ENCODE measurements at places on chromosomes 16 and 17.
A peak's percentile ranks its signal among the peaks of the same experiment; 100 is the strongest.

DNA sequence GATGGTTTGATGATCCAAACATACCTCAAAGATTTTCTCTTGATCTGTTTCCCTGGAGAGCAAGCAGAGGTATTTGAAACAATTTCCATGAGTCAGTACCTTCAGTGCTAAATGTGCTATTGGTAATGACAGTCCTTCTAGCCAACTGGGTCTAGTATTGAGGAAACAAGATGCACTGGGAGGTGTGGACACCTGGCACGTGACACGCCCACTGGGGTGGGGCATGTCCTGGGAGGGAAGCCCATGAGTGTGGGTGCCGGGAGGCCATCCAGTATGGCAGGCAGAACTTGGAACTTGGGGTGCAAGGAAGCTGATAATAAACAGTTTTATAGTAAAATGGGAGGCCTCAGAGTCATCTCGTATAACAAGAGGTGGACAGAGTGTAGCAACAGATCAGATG is 17.9 kb upstream of the AKAP1 start:
- DNase-seq = no peak

GRCh38 chr16:52056259-52056658 is 490.7 kb downstream of the TOX3 start:
- no peak for DNase-seq

DNA sequence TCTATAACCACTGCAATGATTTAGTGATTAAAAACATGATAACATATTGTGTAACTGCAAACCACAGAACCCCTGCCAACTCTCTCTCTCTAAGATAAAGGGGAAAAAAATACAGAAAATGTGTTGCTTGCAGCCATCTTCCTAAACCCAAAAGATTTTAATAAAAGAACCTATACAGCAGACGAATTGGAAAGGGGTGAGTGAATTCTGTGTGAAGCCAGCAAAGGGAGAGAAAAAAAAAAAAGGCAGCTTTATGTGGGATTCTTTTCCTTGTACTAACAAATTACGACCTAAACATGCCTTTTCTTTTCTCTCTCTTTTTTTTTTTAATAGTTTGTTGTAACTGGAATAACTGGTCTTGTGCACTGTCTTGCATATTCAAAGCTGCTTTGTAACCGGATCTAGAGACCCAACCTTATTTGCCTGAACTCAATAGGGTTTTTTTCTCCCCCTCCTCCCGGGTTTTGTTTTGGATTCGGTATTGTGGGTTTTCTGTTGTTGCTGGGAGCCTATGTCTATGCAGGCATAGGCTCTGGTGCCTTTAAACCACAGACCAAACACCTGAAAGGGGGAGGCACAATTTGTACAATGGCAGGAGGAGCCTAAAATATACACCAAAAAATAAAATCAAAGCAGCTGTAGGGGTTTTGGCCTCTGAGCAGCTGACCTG is 7.0 kb upstream of the ZFHX3 start:
- DNase-seq = no peak

DNA sequence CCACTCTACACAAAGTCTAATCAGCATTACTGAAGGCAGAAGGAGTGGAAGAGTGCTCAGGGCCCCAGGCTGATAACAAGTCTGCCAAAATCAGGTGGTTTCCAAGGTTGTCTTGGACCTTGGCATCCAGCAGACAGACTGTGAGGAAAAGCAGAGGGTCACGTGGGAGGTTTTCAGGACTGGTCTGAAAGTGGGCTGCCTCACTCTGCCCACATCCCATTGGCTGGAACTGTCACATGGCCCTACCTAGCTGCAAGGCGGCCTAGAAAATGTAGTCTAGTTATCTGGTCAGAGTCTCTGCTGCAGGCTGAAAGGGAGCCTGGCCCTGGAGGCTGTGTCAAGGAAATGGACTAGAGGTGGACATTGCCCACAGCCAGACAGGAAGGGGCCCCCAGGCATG is 310.7 kb upstream of the ASIC2 start:
- DNase-seq = no peak

GRCh38 chr17:31527606-31528005 is 136.1 kb downstream of the RAB11FIP4 start:
- no peak for DNase-seq

DNA sequence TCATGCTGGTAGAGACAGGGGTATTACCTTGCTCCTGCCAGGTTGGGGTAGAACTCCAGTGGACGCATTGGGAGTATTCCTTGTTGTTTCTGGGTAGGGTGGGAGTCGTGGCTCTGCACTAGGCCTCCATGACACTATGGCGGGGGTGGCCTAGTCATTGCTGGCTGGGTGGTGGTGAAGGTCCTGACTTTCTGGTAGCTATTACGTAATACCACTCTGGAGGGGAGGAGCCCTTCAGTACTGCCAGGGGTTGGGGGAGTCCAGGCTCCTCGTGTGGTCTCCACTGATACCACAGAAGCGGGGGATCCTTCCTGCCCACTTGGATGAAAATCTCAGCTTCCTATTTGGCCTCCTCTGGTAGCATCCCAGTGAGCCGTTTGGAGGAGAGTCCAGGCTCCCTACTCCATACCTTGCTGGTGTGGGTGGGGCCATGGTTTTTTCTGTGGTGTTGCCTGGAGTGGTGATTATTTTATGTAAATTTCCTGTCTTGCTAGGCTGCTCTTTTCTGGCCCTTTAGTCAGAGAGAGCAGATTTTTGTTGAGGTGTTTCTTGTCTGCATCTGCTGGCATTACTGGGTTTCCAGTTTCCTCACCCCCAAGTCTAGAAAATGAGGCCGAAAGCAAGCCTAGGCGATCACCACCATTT is 65.8 kb upstream of the GNG13 start:
- no peak for DNase-seq

DNA sequence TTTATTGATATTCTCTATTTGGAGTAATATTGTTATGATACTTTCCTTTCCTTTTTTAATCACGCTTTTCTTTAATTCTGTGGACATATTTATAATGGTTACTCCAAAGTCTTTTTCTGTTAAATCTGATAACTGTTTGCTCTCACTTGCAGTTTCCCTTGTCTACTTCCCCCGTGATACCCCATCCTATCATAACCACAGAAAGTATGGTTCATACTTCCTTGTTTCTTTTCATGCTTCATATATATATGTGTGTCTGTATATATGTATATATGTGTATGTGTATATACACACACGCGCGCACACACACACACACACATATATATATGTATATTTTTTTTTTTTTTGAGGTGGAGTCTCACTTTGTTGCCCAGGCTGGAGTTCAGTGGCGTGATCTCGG is 23.5 kb downstream of the SPECC1 start:
- no peak for DNase-seq

- no peak for DNase-seq
Observed at GRCh38 chr16:19523184-19523558, 571 bp upstream of the CCP110 start.

GRCh38 chr16:80122115-80122514 is 418.7 kb upstream of the DYNLRB2 start:
- DNase-seq = peak; percentile 16

- DNase-seq = peak; percentile 7
Observed at GRCh38 chr17:1076299-1076981, 79.5 kb downstream of the TIMM22 start.

- DNase-seq = no peak
Observed at GRCh38 chr17:78908426-78908825, 5.4 kb upstream of the CEP295NL start.

DNA sequence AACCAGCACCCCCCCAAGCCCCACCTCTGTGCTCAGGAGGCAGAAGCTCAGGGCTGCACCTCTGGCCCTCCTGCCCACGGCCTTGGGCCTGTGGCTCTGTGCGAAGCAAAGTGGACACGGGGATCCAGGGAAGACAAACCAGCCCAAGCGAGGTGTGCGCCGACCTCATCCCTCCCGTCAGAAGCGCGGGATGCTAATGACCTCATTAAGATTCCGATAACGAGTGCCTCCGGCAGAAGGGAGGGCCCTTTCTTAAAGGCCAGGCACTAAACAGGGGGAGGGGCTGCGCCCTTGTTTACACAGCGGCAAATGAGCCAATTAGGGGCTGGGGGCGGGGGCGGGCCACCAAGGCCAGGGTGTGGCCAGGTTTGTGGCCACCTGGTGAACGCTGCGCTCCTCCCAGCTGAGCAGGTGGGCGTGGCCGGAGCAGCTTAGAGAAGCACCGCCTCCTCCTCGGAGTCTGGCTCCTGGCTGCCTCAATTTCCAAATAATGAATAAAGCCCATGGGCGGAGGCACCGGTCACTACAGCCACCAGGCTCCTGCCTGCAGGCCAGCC is 3.2 kb downstream of the CBX4 start:
- no peak for DNase-seq

DNA sequence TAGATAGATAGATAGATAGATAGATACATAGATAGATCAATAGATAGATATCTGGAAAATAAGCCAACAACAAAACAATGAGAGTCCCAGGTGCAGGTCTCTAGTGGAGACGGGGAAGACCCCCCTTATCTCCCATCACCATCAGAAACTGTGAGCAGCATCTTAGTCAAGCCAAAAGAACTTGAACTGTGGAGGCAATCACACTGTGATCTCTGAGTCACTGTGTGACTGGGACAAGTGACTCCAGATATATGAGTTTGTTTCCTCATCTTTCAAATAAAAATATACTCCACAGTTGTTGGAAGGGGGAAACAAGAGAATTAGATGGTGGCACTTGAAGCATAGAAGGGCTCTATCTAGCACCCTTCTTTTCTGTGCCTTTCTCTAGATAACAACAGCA is 42.1 kb downstream of the NOG start:
- no peak for DNase-seq

All from psoas muscle (tissue), 8 donors.